ENCODE measurements at places on chromosomes 11 and 22.
A peak's percentile ranks its signal among the peaks of the same experiment; 100 is the strongest.

DNA sequence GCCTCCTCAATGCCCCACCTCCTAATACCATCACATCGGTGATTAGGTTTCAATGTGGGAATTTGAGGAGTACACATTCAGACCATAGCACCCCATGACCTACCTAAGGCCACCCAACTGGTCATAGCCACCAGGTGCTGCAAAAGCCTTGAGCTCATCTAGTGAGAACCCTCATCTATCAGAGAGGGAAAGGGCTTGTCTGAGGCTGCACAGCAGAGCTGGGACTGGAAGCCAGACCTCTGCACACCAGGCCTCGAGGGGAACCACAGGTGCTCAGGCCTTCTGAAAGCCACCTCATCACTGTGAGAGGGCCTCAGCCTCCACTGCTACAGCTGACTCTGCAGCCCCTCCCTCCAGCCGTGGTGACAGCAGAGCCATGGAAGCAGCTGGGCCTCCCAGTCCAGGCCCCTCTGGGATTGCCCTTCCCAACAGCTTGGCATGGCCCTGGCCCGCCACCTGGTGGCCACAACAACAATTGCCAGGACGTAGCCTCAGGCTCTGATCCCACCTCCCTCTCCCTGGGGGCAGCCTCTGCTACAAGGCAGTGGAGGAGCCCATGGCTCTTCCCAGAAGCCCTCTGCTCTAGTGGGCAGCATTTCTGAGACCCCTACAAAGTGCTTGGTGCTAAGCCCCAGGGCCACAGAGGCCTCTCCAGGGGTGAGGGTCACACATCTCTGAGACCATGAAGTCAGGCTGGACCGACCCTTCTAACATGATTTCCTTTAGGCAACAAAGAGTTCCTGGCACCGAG, 41.0 kb upstream of the PRDM11 start:
- peak; percentile 88 for DNase-seq

GRCh38 chr22:50002791-50003190, 9.8 kb downstream of the IL17REL start:
- DNase-seq: no peak

DNA sequence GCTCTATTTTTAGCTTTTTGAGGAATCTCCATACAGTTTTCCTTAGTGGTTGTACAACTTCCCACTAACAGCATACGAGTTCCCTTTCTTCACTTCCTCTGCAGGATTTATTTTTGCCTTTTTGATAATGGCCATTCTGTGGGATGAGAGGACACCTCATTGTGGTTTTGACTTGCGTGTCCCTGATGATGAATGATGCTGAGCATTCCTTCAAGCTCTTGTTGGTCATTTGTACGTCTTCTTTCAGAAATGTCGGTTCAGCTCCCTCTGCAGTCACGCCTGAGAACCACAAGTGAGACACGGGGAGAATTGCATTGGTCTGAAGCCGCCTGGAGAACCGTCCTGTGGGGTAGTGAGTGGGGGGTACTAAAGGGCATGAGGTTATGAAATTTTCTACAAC, 2.0 kb upstream of the KRTAP5-10 start:
- DNase-seq: no peak

DNA sequence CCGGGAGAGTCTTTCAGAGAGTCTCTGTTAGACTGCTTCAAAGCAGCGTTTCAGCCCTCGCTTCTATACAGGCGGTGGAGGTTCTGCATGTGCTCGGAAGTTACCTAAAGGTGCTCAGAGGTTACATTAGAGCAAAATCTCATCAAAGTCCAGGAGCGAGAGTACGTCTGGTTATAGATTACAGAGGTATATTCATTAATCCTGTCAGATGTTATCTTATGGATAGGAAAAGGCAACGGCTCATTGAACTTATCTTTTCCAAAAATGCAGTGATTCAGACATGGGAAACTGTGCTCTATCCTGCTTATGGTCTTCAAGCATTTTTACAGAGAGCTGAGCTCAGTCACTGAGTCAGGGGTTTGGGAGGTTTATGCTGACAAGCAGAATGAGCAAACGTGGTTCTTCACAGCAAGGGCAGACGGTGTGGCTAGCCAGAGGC, 9.1 kb upstream of the ZBED5 start:
- no peak for DNase-seq

GRCh38 chr11:118841469-118842242, 42.0 kb upstream of the CXCR5 start:
- no peak for DNase-seq

- no peak for DNase-seq
These were observed 1.9 kb downstream of the C11orf21 start for GRCh38 chr11:2299773-2300172.

DNA sequence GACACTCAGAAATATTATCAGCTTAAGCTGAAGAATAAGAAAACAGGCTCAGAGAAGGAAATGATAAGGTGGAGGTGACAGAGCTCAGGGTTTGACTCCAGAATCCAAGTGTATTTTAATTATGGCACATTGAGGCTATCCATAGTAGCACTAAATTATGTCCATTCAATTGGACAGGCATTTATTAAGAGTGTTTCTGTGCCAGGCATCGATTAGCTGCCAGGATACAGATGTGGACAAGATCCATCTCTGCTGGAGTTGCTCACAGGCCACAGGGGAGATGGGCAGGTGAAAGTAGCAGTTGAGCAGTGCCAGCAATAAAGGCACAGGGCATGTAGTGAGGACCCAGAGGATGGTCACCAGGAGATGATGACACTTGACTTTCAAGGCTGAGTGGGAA, 592.5 kb downstream of the INSC start:
- no peak for DNase-seq

DNA sequence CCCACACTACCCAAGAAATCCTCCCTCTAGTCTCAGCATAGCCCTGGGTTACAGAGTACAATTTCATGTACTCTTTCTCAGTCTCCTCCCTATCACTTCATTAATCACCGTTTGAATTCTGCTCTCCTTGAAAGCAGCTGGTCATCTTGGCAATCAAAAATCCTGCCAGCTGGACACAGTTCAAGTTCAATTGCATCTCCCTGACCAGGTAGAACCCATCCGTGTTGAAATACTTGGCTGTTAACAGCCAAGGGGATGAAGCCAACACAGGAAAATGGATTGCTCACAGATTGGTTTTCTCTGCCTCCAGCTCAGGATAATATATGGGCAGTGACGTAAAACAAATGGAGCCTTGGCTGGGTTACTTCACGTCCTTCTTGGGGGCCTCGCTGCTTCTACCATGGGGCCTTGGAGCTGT, 55.1 kb upstream of the GRK3 start:
- no peak for DNase-seq

DNA sequence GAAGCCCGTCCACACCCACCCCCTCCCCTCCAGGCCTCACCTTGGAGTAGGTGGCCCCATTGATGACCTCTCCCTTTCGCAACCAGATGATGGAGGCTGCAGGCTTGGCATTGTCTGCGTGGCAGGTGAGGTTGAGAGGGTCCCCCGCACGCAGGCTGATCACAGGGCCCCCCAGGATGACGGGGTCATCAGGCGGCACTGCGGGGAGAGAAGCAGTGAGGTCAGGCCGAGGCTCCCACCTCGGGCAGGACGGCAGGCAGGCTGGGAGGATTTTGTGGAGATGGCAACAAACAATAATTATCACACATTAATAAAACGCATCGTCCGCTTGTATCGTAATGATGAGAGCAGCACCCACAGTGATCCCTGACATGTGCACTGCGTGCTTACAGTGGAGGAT, 117.8 kb downstream of the ST3GAL4 start:
- no peak for DNase-seq

DNA sequence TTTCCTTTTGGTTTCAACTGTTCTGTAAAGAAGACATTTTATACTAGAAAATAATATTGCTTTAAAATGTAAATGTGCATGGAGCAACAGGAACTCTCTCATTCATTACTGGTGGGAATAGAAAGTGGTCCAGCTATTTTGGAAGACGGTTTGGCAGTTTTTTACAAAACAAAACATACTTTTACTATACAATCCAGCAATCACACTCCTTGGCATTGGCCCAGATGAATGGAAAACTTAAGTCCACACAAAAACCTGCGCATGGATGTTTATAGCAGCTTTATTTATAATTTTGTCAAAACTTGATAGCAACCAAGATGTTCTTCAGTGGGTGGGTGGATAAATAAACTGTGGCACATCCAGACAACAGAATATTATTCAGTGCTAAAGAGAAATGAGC, 49.9 kb upstream of the SEPTIN5 start:
- no peak for DNase-seq

- DNase-seq: no peak
These were observed 47.4 kb downstream of the SHANK2 start for GRCh38 chr11:71204748-71205664.

- DNase-seq: no peak
These were observed 38.9 kb upstream of the MN1 start for GRCh38 chr22:27840436-27840835.

GRCh38 chr11:28632338-28632737, 524.1 kb downstream of the METTL15 start:
- DNase-seq: no peak

GRCh38 chr11:73012121-73012863, 129.8 kb downstream of the FCHSD2 start:
- DNase-seq: no peak

GRCh38 chr11:73331138-73331916, 23.3 kb downstream of the ARHGEF17 start:
- no peak for DNase-seq

- DNase-seq: no peak
These were observed 272.8 kb upstream of the SYN3 start for GRCh38 chr22:33331017-33331416.

DNA sequence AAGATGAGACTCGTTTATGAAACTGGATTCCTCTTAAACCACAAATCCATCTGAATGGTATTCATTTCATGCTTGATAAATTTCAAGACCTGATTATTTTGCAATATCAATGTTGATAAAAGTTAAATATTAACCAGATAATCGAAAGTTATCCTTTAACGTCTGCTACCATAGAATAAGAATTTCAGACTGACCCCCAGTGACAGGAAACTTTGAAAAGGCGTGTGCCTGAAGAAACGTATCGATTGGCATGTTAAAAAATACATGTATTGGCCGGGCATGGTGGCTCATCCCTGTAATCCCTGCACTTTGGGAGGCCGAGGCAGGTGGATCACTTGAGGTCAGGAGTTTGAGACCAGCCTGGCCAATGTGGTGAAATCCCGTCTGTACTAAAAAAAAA, 13.9 kb downstream of the SCGB1A1 start:
- no peak for DNase-seq

- no peak for DNase-seq
These were observed 27.6 kb downstream of the HIPK3 start for GRCh38 chr11:33284818-33285217.

DNA sequence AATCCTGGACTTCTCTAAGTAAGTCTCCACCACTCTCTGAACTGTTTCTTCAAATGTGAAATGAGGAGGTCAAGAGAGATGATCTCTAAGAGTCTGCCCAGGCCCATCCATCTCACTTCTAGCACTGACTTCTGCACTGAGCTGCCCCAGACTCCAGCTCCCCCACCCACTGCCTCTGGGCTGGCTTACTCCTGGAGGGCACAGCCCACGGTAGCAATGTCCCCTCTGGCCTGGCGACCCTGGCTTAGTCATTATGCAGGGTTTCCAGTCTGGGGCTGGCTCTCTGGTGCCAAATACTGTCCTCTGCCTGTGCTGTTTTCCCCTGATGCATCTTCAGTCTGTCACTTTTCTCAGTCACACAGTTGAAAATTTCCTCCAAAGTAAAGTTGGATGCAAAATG, 60.9 kb downstream of the PKNOX2 start:
- DNase-seq: no peak

DNA sequence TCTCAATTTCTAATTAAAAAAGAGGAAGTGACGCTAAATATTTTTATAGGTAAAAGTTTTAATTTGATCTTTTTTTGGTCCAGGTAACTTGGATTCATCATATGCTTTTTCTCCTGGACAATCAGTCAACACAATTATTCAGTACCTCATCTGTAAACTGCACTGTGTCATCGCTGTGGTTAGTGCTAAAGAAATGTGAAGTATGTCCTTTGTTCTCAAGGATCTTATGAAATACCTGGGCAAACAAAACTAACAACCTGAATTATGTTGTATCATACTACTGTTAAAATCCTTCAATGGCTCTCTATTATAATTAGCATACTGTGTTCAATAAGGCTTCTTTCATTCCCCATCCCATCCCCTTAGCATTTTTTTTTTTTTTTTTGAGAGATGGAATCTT, 19.9 kb upstream of the SCN3B start:
- DNase-seq: no peak

DNA sequence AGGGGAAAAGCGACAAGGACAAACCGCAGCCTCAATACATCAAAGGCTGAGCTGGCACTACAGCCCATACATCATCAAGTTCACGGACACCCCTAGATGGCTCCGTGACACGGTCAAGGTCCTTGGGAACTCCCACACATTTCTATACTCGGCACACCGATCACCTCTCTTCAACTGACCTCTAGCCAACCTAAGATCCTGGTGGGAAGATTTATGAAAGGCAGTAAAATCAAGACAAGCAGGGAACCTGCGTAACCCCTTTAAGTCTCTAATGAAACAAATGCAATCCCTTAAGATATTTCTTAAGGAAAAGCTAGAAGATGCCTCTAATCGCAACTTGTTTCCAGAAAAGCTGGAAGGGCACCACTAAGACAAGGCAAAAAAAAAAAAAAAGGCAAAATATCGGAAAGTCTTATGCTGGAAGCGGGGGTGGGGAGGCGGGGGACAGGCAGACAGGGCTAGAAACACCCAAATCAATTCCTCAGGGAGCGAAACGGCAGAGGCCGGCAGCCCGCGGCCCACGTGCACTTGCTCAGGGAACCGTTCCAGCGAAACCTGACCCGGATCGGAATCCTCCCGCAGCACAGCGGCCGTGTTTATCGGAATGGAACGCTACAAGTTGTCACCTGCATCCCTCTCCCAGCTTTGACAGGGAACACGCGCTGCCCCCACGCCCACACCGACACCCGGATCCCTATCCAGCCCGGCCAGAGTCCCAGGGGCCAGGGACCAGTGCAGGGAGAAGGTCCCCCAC, 1.4 kb downstream of the ARHGAP20 start:
- DNase-seq: peak; percentile 73

Measured in cardiac septum (tissue), 1 donor.